ENCODE measurements at places on chromosomes 13 and 19. TPM values are rescaled to one million over a fixed set of nuclear protein-coding genes. Genes with fewer than 3 reads are reported as not detected.

The ODAD3 gene
- total RNA-seq: 2.6 TPM

DNA sequence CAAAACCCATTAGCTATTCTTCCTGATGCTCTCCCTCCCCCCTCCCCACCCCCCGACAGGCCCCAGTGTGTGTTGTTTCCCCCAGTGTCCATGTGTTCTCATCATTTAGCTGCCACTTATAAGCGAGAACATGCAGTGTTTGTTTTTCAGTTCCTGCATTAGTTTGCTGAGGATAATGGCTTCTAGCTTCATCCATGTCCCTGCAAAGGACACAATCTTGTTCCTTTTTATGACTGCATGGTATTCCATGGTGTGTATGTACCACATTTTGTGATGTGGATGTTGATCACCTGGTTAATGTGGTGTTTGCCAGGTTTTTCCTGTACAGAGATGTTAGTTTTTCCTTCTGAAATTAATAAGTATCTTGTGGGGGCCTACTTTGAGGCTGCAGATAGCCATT is 31.5 kb downstream of the TDRD12 start:
- H3K27me3 ChIP-seq: peaks cover 3% of the 10 kb centered on the region
- H3K4me1 ChIP-seq: no peaks in the 10 kb centered on the region
- H3K4me3 ChIP-seq: no peak overlapping the region
- H3K36me3 ChIP-seq: no peaks in the 10 kb centered on the region
- no peak for DNase-seq
- H3K27ac ChIP-seq: no peak overlapping the region

DNA sequence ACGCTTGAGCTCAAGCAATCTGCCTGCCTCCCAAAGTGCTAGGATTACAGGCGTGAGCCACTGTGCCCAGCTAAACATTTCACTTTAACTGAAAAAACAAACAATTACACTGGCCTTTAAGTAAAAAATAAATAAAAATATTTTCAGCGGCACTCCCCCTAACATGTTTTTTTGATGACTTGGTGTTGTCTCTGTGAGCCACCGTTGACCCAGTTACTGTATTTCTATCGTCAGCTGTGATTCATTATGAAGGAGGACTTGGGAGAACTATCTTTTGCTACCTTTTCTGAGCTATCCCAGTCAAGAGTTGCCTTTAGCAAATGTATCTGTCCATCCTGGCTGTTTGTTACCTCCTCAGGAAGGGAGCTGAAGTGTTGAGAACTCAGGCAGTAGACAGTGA is 18.5 kb upstream of the C19orf33 start:
- H3K27ac ChIP-seq: no peak overlapping the region
- no peak overlapping the region for H3K4me3 ChIP-seq
- DNase-seq: no peak
- H3K4me1 ChIP-seq: peaks cover 14% of the 10 kb centered on the region
- no peaks in the 10 kb centered on the region for H3K36me3 ChIP-seq

DNA sequence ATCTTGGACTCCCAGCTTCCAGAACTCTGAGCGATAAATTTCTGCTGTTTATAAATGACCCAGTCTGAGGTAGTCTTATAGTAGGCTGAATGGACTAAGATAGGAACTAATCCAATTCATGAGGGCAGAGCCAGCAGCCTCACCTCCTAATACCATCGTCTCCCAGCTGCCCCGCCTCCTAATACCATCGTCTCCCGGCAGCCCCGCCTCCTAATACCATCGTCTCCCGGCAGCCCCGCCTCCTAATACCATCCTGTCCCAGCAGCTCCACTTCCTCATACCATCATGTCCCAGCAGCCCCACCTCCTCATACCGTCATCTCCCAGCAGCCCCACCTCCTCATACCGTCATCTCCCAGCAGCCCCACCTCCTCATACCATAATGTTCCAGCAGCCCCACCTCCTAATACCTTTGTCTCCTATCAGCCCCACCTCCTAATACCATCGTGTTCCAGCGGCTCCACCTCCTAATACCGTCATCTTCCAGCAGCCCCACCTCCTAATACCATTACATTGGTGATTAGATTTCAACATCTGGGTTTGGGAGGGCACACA is 2.4 kb upstream of the ARGLU1 start:
- H3K4me1 ChIP-seq: peaks cover 14% of the 10 kb centered on the region
- H3K27ac ChIP-seq: no peak overlapping the region
- peaks cover 1% of the 10 kb centered on the region for H3K27me3 ChIP-seq
- H3K4me3 ChIP-seq: peak overlapping the region; percentile 81
- H3K36me3 ChIP-seq: no peaks in the 10 kb centered on the region
- peak; percentile 65 for DNase-seq

GRCh38 chr13:52159159-52159982 is at the start of gene NEK3:
NEK3 (minus strand) TSS chr13:52159597; CDS start chr13:52156191, 3,406 bp downstream.
- peak; percentile 88 for DNase-seq
- peak within 1 kb of the TSS; percentile 92 for H3K4me3 ChIP-seq
- peak within 1 kb of the TSS; percentile 45 for H3K27ac ChIP-seq
- H3K27me3 ChIP-seq: no peaks in the 10 kb centered on the region
- peaks cover 5% of the 10 kb centered on the region for H3K4me1 ChIP-seq
- no peaks in the 10 kb centered on the region for H3K36me3 ChIP-seq

The ZFR2 gene
- total RNA-seq: 8.9 TPM

GRCh38 chr13:47499358-47500150 is 501.5 kb downstream of the SUCLA2 start:
- H3K4me3 ChIP-seq: no peak overlapping the region
- DNase-seq: no peak
- H3K36me3 ChIP-seq: no peaks in the 10 kb centered on the region
- H3K27ac ChIP-seq: no peak overlapping the region
- no peaks in the 10 kb centered on the region for H3K27me3 ChIP-seq

- no peak overlapping the region for H3K4me3 ChIP-seq
- no peaks in the 10 kb centered on the region for H3K36me3 ChIP-seq
- peaks cover 26% of the 10 kb centered on the region for H3K4me1 ChIP-seq
- DNase-seq: no peak
These were observed 28.9 kb upstream of the TPP2 start for GRCh38 chr13:102567857-102568256.

The ITGBL1 gene
- not detected for total RNA-seq

DNA sequence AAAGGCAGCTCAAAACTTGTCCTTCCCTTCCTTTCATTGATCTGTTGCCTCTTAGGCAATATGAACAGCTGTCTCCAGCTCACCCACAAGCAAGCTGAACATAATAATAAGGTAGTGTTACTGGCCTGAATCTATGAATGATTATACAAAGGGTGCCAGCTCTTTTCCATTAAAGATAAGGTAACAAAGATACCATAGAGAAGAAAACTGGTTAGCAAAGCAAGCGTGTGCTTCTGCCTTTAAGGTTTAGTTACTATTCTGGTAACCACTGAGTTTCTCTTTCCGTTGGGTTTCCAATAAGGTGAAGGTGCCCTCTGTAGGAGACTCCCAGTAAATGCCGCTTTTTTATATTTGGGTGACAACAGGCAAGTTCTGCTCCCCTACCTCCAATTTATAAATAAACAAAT is 12.1 kb upstream of the DACH1 start:
- no peaks in the 10 kb centered on the region for H3K27me3 ChIP-seq
- peaks cover 5% of the 10 kb centered on the region for H3K36me3 ChIP-seq
- DNase-seq: no peak

The CCNA1 gene
- total RNA-seq: 4.3 TPM

All from glutamatergic neuron (in vitro differentiated cells).